ENCODE measurements at places on chromosomes 3 and 15.

DNA sequence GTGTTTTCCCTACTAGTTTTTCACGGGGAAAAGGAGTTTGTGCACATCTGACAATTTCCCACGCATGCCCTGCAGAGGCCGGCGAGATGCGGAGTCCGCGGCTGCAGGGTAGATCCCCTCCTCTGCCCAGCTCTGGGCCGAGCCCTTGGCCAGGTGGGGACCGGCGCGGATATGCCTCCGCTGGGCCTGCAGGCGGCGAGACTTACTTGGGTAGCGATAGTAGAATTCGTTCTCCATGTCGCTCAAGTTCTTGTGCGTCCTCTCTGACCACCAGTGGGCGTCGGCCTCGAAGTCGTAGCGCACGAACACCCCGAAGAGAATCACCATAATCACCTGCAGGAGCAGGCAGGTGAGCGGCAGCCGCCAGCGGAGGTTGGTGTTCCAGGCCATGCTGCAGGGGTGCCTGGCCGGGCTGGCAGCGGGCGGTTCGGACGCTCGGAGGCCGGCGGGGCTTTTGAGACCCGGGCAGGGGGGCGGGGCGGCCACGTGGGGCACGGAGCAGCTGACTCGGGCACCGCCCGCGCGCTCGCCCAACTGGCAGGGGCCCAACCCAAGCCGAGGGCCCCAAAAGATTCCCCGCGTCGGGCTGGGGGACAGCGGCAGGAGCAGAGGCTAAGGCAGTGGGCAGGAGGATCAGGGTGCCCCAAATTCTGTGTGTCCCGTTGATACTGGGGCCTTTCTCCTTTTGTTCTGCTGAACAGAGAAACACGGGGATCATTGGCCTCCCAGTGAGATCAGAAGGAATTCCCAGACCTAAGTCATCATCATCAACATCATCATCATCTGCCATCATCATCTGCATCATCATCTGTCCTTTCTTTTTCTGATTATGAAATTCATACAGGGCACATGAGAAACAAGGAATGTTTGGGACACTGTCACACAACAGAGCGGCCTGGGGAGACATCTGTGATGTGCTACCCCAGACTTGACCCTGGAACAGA is at the start of gene RHCG:
TSS of gene RHCG (minus strand) at position 429 of the 944 bp plus-strand sequence. CDS start at position 390, 39 bp downstream.
- DNase-seq = no peak

DNA sequence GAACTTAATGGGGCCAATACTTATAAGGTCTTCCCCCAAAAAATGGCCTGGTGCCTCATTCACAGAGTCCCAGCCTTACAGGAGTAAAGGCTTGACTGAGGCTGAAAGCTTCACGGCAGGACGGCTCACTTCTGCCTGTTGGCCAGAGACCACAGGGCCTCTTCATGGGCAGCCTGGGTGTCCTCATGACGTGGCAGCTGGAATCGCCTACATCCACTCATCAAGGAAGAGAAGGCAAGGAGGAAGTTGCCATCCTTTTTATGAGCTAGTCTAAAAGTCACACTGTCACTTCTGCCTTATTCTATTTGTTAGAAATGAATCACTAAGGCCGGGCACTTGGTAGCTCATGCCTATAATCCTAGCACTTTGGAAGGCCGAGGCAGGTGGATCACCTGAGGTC is 89.3 kb upstream of the DGKG start:
- DNase-seq = no peak

- DNase-seq = no peak
These were observed 81.1 kb upstream of the MFGE8 start for GRCh38 chr15:88994286-88994685.

DNA sequence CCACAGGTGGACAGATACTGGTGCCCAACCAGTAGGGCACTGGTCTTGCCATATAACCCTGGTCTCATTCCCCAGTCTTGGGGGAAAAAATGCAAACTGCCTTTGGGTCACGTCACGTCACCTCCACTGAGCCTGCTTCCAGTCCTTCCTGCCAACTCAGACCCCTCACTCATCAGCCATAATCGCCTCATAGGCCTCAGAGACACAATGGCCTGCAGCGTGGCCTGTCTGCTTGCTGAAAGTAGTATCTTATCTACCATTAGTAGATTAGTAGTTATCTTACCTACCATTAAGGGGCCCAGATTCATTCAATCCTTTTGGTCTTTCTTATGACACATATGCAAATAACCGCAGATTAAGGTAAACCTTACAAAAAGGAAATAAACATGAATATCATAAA is 93.8 kb downstream of the FAM174B start:
- DNase-seq = no peak
